ENCODE measurements at places on chromosomes 4 and X. TPM values are rescaled to one million over a fixed set of nuclear protein-coding genes. Genes with fewer than 3 reads are reported as not detected.

Gene STPG2
- 0.43 TPM for total RNA-seq

Gene EPGN
- 2.3 TPM for total RNA-seq

Gene UGT2A1
- not detected for total RNA-seq

Gene PLAC1
- not detected for total RNA-seq

Gene SORCS2
- total RNA-seq: 2.7 TPM

Gene CCDC158
- total RNA-seq: 0.18 TPM

Gene GAB3
- total RNA-seq: 12.2 TPM

Gene TNIP2
- total RNA-seq: 30.6 TPM

Gene FDCSP
- total RNA-seq: 6.0 TPM

Gene INPP4B
- 32.6 TPM for total RNA-seq

Gene QRFPR
- not detected for total RNA-seq

Gene GJB1
- total RNA-seq: 3.7 TPM

Gene LDOC1
- 21.6 TPM for total RNA-seq

Gene GPR34
- total RNA-seq: 9.8 TPM

Gene NSDHL
- 28.2 TPM for total RNA-seq

Gene CSAG2
- total RNA-seq: not detected

Gene FAAH2
- total RNA-seq: 7.3 TPM

Gene KLF8
- 33.1 TPM for total RNA-seq

Gene ARHGEF6
- 22.4 TPM for total RNA-seq

Gene DMP1
- total RNA-seq: not detected

Gene HMGN5
- total RNA-seq: 6.0 TPM

Gene RNF212
- total RNA-seq: 8.8 TPM

Gene SPATA4
- 4.1 TPM for total RNA-seq

Gene STAP1
- 0.49 TPM for total RNA-seq

Gene PPM1K
- total RNA-seq: 45.9 TPM

Gene VSIG4
- 226 TPM for total RNA-seq

Gene BMPR1B
- 2.3 TPM for total RNA-seq

Gene TMEM255A
- total RNA-seq: 0.54 TPM

Gene SLC10A3
- total RNA-seq: 30.9 TPM

Gene LINC00632
- total RNA-seq: 106 TPM

Gene HCFC1
- 25.3 TPM for total RNA-seq

Gene EVC
- 23.2 TPM for total RNA-seq

Gene ARAP2
- total RNA-seq: 77.8 TPM

Gene RRH
- total RNA-seq: 0.21 TPM

Gene FHDC1
- total RNA-seq: 27.2 TPM

Gene HTT
- total RNA-seq: 70.6 TPM

Gene ANXA5
- 250 TPM for total RNA-seq

Gene UGT2B7
- total RNA-seq: 2.2 TPM

Gene HPSE
- total RNA-seq: 8.3 TPM

Gene NPY2R
- total RNA-seq: not detected

Gene P2RY10
- total RNA-seq: 6.3 TPM

Gene SLC16A2
- total RNA-seq: 13.4 TPM

Gene PAGE5
- not detected for total RNA-seq

Gene LDB2
- total RNA-seq: 58.1 TPM

Gene HSFX3
- not detected for total RNA-seq

Gene IQCM
- total RNA-seq: not detected

Gene POLN
- total RNA-seq: 3.3 TPM

Gene CLGN
- 2.9 TPM for total RNA-seq

Gene PDCL2
- total RNA-seq: not detected

Gene SPANXB1
- not detected for total RNA-seq

All from lung (tissue), 17 donors.